ENCODE measurements at places on chromosomes 1 and 21.

DNA sequence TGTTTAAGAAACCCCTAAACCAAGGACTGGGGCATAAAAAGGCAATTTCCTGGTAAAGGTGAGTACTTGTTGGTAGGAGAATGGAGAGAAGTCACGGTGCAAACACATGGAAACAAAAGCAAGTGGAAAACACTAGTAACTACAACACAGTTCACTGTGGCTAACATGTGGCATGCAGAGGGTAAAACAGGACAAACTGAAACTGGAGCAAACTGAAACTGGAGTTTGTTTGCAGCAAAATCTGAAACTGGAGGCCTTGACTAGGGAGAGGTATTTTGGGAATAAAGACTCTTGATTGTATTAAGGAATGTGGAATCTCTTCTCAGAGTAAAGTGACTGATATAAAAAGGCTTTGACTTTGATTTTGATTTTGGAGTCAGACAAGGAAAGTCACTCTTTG, 376.3 kb upstream of the PRMT6 start:
- no peak for DNase-seq

DNA sequence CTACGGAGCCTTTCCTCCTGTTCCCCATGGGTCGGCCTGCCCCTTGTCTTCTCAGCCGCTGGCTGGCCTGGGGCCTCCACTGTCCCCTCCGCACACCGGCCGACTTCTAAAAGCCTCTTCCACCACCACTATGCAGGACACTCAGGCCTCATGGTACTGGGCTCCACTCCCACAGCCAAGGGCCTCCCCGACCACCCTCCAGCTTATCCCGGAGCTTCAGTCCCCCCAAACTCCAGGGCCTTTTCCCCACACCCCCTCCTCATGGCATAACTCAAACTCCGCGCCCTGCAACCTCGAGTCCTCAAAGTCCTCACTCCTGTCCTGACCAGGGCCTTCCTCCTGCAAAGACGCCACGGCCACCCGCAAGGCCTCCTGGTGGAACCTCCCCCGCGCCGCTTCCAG, 2.0 kb downstream of the LRRC41 start:
- no peak for DNase-seq

GRCh38 chr1:183567584-183567983, 22.7 kb downstream of the NCF2 start:
- no peak for DNase-seq

DNA sequence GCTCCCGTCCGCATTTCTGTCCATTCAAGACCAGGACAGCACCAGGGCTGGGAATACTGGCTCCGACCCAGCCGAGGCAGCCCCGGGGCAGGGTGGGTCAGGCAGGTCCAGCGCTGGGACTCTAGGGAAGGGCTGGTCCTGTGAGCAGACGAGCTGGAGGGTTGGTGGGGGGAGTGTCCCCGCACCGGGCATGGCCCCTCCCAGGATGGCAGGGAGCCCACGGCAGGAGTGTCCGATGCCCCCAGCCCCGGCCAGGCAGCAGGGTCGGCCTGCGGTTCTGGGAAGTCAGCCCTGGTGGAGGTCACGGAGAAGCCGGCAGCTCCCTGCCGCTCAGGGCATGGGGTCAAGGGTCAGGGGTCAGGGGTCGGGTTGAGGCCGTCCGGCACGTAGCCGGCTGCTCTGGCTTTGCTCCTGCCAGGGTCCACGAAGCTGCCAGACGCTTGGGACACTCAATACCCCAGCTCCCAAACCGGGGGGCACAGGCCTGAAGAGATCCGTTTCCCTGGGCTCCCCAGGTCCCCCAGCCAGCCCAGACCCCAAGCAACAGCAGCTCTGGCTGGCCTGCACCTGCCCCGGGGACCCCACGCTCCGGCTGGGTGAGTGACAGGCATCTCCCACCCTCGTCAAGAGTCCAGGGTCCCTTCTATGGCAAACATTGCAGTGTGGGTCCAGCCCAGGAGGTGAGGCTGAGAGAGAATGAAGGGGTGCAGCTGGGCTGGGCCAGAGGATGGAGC, 6.7 kb downstream of the C1QTNF12 start:
- DNase-seq = no peak

DNA sequence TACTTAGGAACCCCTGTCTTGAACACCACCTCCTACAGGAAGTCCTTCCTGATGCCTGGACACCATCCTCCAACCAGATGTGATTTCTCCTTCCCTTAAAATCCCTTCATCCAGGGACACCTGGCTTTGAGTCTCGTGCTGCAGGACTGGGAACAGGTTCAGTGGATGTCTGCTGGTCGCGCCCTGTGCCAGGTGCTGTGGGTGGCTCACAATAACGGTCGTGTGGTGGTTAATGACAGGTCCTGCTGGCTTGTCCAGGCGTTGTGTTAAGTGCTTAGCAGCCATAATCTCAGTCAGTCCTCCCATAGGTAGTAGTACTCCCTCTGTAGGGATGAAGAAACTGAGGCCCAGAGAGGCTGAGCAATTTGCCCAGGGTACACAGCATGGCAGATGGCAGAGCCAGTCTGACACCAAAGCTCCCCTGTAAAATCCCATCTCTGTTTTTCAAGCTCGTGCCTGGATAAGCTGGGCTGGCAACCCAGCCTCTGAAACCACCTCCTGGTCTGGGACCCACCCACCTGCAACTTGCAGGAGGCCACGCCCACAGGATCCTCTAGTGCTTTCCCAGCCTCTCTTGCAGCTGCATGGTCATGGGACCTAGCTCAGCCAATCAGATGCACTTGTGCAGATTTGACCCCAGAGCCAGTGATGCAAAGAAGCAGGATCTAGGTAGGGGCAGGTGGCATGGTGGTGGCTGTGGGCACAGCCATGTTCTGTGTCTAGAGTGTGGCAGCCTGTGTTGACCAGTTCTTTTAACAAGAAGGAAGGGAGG, 106.0 kb upstream of the IFFO2 start:
- DNase-seq = no peak

Data from GM19239 (cell line).